Stimulated activated naive CD8-positive, alpha-beta T cell treated with anti-CD3 and anti-CD28 coated beads, Interleukin-15, Interleukin-2, amounts not matched to agents 100 U/mL and 50 U/mL, for 24 hours (primary cell): ENCODE measurements at places on chromosomes 5 and 9.

GRCh38 chr9:124202447-124202971 lies 55.2 kb upstream of the NEK6 start:
- peak; percentile 86 for DNase-seq

DNA sequence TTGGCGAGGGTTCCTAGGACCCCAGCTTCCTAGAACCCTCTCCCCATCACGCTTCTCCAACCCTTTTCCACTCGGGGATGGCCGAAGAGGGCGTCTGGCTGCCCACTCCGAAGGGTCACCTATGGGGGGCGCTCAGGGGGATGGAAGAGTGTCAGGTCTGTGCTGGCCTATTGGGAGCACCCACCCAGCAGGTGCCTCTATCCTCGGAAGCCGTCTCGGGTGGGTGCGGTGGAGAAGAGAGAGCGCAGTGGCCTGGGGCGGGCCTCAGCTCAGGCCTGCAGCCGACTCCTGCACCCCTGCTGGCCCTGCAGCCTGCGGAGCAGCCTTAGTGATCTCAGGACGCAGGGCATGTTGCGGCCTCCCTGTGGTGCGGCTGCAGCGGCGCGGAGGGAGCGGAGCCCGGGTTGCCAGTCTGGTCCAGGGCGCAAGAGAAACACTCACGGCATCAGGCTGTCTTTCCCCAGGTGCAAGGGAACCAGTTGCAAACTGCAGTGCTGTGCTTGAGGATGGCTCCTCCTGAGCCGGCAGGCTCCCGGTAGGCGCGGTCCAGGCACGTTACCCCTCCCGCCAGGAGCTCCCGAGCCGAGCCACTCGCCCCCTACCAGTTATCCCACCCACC lies 1.5 kb upstream of the IRX2 start:
- no peak for DNase-seq

DNA sequence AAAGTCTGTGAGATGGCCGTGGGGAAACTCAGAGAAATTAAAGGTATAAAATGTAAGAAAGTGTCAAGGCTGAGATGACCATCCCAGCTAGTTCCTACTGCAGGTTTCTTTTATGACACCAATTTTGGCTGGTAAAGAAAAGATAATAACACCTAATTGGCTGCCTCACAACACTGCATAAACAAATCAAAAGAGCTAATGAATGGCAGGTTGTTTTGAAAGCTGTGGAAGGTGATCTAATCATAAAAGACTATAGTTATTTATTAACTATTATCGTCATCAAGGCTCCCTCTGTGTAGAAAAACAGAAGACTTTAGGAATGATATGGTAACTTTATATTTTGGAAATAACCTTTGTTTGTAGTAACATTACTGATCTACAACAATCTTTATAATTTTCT lies 3.5 kb upstream of the SPINK5 start:
- DNase-seq: no peak

- no peak for DNase-seq
Measured at GRCh38 chr5:8491254-8491653, 622.3 kb downstream of the MTRR start.

- DNase-seq: no peak
Measured at GRCh38 chr5:18216016-18216415, 581.8 kb downstream of the TAF11L14 start.

DNA sequence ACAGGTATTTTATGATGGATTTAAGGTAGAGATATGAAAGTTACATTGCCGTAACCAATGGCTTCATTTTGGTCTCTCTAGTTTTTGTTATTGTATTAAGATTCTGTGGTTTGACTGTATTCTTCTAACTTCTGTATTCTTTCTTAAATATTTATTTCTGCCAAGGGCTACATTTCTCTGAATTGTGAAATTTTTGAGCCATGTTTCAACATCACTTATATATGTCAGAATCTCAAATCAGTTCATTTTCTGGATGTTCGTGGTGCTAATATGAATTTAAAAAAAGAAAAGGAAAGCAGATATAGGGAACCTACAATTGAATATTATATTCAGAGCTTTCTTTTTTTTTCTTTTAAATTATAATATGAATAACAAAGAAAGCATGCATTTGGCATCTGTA lies 142.7 kb downstream of the ANXA1 start:
- DNase-seq: no peak

DNA sequence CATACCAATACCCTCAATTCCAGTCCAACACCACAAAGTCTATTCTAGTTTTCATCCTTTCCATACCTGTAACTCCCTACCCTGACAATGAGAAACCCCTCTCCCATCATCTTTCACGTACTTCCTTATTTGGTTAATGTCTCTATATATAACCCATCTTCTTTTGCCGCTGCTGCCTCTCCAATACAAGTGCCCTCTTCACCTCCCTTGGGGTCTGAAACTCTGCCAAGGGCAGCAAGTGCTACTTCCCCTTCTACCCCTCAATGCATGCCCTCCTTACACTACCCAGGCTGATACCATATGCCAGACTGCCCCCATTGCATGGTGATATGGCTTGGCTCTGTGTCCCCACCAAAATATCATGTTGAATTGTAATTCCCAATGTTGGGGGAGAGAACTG lies 24.4 kb upstream of the SMIM15 start:
- DNase-seq: no peak

DNA sequence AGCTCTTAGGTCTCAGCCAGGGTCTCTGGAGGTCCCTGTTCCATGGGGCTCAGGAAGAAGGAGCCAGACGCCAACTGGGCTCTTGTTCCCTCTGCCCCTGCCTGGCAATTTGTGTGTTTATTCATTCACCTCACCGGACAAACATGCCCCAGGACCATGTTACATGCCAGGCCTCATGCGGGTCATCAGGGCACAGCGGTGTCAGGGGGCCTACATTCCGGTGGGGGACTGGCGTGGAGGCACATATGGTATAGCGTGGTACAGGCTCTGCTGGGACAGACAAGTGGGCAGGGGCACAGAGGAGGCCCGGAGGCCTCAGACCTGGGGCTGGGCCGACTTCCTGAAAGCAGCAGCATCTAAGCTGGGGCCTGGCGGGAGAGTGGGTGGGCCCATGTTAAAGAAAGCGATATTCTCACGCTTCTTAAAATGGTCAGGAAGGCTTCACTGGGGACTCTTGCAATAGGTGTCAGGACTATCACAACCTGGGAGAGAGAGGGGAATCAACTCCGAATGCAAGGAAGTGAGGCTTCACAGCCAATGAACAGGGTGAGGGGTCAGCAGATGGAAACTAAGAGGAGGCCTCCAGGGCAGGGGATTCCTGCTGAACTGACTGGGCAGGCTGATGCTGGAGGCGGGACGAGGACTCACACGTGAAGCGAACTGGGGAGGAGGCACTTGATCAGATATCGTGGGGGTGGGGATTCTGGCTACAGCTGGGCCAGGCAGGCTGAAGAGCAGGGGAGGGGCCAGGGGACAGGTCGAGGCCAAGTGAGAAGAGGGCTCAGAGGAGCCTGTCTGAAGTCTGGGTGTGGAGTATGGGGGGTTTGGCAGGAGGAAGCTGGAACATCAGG lies 41.9 kb downstream of the NCS1 start:
- DNase-seq: no peak

DNA sequence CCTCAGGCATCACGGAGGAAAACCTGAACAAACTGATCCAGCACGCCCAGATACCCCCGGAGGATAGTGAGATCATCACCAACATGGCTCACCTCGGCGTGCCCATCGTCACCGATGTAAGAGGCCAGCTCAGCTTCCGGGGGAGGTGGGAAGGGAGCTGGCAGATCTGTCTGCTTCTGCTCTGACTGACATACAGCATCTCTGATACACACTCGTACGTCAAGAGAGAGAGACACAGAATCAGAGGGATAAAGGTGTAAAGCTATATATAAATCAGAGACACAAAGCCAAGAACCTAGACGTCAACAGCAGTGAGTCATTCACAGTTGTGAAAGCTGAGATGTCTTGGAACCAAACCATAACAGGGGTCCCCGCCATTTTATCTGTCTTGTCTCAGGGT lies 30.1 kb upstream of the CFAP157 start:
- DNase-seq: no peak

DNA sequence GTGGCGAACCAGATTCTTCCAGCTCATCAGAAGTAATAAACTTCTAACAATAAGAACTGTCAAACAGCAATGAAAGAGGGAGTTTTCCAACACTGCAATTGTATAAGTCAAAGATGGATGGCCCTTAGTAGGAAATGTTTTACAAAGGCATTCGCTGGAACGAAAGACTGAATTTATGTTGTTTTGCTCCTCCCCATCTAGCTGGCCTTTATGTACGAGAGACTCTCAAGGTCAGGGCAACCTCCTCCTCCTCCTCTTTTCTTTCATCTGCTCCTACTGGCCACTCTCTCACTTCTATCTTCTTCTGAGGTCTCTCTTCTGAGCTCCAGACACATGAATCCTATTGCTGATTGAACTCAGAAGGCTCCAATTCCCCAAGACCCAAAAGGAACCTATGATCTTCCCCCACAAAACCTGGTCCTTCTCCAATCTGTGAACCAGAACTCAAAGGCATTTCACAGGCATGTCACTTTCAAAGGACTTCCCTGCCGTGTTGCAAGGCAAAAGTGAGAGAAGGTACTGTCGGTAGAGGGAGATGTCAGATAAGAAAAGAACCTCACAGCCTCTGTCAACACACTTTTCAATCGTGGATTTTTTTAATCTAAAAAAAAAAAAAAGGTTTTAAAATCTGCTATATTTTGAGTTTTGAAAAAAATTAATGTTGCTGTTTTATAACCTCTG lies 28.5 kb upstream of the PUM3 start:
- no peak for DNase-seq

DNA sequence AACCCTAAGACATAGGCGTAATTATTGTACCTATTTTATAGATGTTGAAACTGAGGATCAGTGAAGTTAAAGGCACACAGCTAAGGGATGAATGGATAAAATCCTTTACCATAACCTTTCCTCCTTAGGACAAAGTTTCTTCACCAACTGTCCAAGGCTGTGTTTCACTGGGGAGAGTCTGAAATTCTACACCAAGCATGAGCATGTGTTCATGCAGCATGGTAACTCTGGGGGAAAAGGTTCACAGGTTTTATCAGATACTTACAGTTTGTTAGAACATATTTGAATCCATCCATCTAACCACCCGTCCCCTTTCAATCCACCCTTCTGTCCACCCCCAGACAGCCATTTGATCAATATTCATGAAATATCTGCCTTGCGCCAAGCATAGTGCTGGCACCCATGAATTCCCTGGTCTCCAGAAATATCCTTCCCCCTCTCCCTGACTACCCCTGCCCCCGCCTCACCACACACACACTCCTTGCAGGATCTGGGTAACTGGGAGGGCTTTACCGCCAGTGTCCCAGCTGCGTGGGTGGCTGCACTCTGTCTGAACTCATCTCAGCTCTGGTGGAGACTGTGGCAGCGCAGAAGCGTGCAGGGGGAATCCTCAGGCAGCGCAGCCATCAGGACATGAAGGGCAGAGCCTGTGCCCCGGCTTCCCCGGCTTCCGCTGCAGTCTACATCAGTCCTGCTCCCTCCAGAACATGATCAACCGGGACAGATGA lies 6.3 kb upstream of the KCNIP1 start:
- DNase-seq: no peak

DNA sequence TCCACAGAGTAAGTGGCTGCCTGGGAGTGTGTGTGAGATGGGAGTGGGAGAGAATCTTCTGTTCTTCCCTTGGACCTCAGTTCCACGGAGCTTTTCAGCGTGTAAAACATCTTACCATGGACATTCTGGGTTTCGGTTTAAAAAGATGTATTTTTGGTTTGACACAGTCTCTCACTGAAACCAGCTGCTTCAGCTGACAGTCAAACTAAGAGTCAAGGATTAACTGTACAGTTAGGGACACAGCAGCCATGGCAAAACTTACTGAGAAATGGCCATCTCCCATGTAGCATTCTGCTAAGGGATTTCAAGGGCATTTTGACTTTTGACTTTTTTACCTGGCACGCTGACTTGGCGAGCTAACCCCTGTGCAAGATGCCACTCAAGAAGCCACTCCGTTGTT lies 93.8 kb upstream of the IL12B start:
- no peak for DNase-seq

DNA sequence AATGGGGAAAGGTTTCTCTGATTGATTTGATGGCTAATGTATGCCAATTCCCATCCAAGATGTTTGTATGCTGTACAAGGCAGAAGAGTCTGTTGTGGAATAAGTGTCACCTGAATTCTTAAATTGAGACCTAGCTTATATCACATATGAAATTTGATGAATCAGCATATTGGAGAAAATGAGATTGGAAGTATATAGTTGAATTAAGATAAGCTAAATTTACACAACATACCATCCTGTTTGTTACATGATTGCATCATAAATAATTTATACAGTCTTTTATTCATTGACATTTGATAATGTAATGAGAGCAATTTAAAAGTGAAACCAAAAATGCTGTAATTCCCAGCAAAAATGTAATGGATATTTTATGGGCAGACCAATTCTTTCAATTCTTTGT lies 1.1 kb downstream of the CWC27 start:
- DNase-seq: no peak

- no peak for DNase-seq
Measured at GRCh38 chr5:139806111-139806510, 10.5 kb downstream of the PSD2 start.

- DNase-seq: no peak
Measured at GRCh38 chr5:150787656-150788055, 9.1 kb downstream of the SMIM3 start.

DNA sequence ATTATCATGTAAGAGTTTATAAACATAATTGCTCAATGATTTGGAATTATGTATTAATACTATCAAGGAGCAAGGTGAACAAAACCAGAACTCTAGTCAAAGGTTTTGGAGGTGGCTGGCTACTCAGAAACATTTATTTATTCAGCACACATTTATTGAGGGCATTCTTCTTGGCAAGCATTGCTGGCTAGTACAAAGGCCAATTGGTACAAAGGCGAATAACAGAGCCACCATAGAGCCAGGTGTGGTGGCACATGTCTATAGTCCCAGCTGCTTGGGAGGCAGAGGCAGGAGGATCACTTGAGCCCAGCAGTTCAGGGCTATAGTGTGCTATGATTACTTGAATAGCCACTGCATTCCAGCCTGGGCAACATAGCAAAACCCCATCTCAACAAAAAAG lies 242.1 kb downstream of the CWC27 start:
- no peak for DNase-seq

- peak; percentile 69 for DNase-seq
Measured at GRCh38 chr5:116947691-116948528, 373.3 kb upstream of the SEMA6A start.

- DNase-seq: no peak
Measured at GRCh38 chr9:19460243-19460642, 51.4 kb downstream of the ACER2 start.

DNA sequence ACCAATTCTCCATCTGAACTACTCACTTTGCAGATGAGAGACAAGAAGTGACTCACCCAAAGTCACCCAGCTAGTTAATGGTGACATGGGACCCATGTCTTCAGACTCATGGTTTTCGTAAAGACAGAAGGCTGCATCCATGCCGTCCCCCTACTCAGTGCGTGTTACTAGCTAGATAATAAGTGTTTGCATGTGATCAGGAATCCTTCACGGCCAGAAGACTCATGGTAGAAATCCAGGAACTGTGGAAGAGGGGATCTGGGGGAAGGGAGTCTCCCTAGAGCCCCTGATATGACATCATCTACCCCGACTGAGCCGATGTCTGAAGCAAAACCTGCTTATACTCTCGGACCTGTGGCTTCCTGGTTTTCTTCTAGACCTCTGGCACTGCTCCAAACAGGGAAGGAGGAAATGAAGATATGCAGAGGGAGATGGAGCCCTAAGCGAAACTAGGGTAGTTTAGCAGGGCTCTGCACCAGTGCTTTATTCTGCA lies 3.3 kb downstream of the RNF183 start:
- no peak for DNase-seq

GRCh38 chr9:128145951-128146351 lies 3.3 kb upstream of the LCN2 start:
- DNase-seq: no peak

- no peak for DNase-seq
Measured at GRCh38 chr5:2075365-2075764, 192.6 kb upstream of the IRX4 start.

- no peak for DNase-seq
Measured at GRCh38 chr5:57413145-57413544, 69.5 kb downstream of the ACTBL2 start.
